Panc1 (cell line): ENCODE measurements at places on chromosomes 1 and 21.

DNA sequence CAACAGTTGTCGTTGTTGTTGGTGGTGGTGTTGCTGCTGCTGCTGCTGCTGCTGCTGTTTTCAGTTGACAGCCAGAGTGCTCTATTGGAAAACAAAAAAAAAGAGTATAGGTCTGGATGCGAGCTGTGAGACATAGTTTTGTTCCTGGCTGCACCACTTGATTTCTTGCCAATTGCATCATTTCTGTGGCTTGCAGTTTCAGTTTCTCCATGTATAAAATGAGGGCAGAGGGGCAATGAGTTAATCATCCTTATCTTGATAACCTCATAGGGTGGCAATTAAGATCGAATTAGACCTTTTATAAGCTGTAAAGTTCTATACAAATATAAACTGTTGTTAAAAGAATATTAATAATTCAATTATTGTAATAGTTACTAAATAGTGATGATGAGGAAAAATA lies 156.7 kb downstream of the DMRTA2 start:
- H3K4me3 ChIP-seq, result no peak overlapping the region
- no peak overlapping the region for H3K27ac ChIP-seq
- no peaks in the 10 kb centered on the region for H3K4me1 ChIP-seq
- DNase-seq, result no peak

- H3K36me3 ChIP-seq, result no peaks in the 10 kb centered on the region
- no peaks in the 10 kb centered on the region for H3K4me1 ChIP-seq
- H3K27ac ChIP-seq, result no peak overlapping the region
- H3K4me3 ChIP-seq, result no peak overlapping the region
- DNase-seq, result no peak
- peaks cover 3% of the 10 kb centered on the region for H3K27me3 ChIP-seq
These were observed 27.8 kb downstream of the DNM3 start for GRCh38 chr1:171869097-171869496.

DNA sequence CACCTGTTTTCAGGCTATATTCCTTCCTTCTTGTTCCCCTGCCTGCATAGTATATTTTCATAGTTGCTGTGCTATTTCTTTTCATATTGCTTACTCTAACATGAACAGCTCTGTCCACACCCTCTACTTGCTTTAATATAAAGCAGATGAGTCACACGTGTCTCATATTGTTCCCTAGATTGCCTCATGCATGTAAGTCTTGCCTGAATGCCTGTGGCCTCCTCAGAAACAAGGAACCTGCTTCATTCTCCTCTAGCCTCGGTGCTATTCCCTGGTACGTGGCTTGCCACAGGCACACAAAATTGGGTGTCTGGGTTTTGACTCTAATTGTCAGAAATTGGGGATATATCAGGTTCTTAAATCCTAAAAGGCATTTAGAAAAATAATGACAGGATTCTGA lies 16.5 kb upstream of the PKP1 start:
- H3K36me3 ChIP-seq, result no peaks in the 10 kb centered on the region
- no peak overlapping the region for H3K27ac ChIP-seq
- H3K4me1 ChIP-seq, result no peaks in the 10 kb centered on the region
- peak; percentile 88 for DNase-seq

- H3K27ac ChIP-seq, result no peak overlapping the region
- DNase-seq, result no peak
- H3K4me3 ChIP-seq, result no peak overlapping the region
- H3K36me3 ChIP-seq, result 0 out of 2 replicates have a peak, but pooled peaks cover 2% of the 10 kb centered on the region
- H3K4me1 ChIP-seq, result peaks cover 6% of the 10 kb centered on the region; the same call in 1 of the 2 replicates
These were observed 43.5 kb downstream of the RRAGC start for GRCh38 chr1:38815903-38816627.

- no peak overlapping the region for H3K4me3 ChIP-seq
- no peak for DNase-seq
- no peaks in the 10 kb centered on the region for H3K27me3 ChIP-seq
- H3K4me1 ChIP-seq, result no peaks in the 10 kb centered on the region
- no peaks in the 10 kb centered on the region for H3K36me3 ChIP-seq
- H3K27ac ChIP-seq, result no peak overlapping the region
These were observed 39.2 kb downstream of the HLX start for GRCh38 chr1:220918285-220918951.

DNA sequence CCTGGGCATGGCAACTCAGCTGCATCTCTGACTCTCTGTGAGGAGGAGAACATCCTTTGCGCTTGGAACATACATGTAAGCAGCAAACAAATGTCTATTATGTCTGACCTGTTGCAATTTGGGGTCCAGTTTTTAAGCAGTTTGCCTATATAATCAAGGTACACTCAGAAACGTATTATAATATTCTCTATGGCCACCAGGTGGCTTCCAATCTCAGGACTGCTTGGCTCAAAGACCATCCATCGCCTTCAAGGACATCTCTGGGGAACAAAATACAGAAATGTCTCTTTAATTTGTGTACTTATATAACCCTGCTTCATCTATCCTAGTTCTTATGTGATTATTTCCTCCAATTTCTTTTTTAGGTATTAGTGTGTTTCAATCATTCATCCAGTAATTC lies 227.2 kb downstream of the OLFM3 start:
- no peaks in the 10 kb centered on the region for H3K36me3 ChIP-seq
- no peak overlapping the region for H3K4me3 ChIP-seq
- DNase-seq, result no peak
- H3K4me1 ChIP-seq, result no peaks in the 10 kb centered on the region

DNA sequence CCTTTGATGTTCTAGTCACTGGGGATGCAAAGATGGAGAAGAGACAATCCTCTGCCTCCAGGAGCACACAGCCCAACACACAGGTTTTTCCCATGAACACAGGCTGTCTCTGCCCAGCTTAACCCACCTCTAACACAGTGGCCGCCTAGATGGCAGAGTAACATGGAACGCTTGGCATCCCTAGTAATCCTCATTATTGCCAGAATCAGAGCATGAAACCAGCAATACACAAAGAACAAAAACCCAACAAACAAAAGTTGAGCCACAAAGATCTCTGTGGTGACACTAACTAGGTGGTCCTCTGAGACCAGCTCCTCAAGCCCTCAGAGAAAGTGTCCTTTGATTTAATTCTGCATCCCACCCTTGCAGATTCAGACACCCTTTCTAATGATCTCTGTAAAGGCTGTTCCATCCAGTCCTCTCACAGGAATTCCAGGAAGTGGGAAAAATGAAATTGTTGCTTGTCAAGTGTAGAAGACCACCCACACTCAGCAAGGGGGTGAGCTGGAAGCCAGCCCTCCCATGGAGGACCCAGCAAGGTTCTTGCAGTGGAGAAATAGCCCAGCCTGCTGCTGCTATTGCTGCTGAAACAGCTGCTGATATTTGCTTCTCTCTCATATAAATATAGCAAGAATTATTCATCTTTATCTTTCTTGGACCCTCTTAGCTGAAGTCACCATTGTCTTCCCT lies 7.4 kb upstream of the ATP2B4 start:
- H3K27ac ChIP-seq, result no peak overlapping the region
- H3K27me3 ChIP-seq, result no peaks in the 10 kb centered on the region
- no peak for DNase-seq
- H3K4me3 ChIP-seq, result no peak overlapping the region
- H3K36me3 ChIP-seq, result no peaks in the 10 kb centered on the region

DNA sequence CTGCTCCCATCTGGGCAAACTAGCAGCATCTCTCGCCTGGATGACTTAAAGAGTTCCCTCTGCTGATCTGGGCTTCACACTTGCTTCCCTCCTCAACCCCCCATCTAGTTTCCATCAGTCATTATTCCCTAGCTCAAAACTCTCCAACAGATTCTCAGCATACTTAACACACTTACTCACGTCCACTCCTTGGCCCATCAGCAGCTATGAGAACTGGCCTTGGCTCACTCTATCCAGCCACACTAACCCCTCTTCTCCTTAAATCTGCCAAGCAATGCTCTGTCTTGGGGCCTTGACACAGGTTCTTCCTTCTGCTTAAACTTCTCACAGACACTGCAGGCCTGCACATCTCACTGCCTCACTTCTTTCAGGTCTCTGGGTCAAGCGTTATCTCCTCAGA lies 41.6 kb downstream of the GNG12 start:
- peak overlapping the region; percentile 10 for H3K27ac ChIP-seq
- no peak for DNase-seq
- H3K27me3 ChIP-seq, result no peaks in the 10 kb centered on the region
- no peaks in the 10 kb centered on the region for H3K36me3 ChIP-seq

DNA sequence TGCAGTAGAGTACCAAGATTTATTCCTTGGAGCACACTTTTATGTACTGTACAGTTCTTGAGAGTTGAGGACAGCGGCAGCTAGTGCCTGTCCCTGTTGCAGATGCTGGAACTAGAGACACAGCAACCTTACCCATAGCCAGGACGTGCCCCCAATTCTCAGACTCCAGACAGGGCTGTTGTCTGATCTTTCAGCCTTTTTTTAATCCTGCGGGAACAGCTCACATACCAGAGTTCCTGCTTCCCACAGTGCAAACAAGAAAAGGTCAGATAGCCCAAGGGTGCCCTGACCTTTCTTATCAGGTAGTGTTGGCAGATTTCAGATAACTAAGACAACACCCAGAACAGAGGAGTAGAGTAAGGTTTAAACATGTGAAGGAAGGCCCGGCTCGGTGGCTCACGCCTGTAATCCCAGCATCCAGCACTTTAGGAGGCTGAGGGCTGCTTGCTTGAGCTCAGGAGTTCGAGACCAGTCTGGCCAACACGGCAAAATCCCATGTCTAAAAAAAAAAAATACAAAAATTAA lies 78.5 kb downstream of the DOP1B start:
- no peaks in the 10 kb centered on the region for H3K4me1 ChIP-seq
- no peak overlapping the region for H3K4me3 ChIP-seq
- no peak for DNase-seq
- no peaks in the 10 kb centered on the region for H3K27me3 ChIP-seq
- no peak overlapping the region for H3K27ac ChIP-seq
- no peaks in the 10 kb centered on the region for H3K36me3 ChIP-seq

DNA sequence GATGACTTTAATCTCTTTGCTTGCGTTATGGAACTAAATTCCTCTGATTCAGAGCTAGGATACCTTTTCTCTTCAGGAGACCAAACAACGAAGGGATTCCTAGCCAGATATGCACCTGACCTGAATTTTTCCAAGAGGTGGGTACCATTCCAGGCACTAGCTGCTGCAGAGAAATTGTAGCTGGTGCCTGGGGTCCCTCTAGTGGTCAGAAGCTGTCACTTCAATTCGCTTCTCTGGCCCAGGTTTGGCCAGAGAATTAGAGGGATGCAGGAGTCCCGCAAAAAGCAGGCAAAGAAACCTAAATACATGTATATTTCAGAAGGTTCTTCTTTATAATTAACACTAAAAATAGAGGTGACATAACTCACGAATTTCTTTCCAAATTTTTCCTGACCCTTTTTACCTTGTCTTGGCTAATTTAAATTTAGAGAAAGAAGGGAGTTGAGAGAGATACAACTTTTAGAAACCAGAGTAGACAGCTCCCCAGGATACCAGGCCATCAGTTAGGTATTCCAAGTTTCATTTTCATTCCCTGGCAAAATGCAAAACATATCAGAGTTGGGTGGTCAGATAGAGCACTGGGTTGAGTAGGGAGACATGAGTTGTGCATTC lies 9.6 kb downstream of the ACKR1 start:
- no peak overlapping the region for H3K27ac ChIP-seq
- no peaks in the 10 kb centered on the region for H3K4me1 ChIP-seq
- H3K27me3 ChIP-seq, result peaks cover 3% of the 10 kb centered on the region
- no peak overlapping the region for H3K4me3 ChIP-seq

DNA sequence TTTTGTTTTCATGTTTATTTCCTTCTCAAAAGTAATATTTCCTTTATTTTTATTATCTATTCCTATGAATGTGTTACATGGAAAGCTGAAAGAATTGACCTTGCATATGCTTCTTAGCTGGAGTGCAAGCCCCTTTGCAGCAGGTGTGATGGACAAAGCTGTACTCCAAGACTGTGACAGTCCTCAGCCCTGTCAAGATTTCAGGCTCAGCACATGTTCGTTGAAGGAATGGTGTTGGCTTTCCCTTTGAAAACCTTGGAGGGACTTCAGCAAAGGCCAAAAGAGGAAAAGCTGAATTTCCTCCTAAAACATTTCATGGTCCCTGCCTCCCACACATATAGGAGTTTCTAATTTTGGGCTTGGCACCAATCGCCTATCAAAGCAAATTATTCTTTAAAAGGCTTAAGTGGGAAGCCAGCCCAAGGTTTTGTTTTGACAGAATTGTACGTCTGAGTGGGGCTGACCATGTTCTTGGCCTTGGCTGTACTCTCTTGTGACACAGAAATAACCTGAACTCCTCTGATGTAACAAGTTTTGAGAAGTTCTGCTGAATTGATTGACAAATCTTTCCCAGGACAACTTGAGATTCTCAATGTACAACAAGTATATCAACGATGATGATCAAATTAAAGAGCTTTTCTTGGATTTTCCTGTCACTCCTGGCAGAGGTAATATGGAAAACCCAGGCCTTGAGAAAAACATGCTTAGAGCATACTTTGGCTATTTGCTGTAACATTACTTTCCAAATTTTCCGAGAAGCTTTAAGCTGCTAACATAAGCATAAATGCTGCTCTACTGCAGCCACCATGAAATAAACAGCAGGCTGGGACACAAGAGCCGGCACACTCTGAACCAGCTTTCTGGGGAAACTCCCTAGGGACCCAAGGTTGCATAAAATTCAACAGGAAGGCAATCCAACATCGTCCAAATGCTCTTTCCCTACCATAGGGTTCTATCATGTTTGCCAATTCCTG lies 135.7 kb upstream of the ZNF648 start:
- H3K27me3 ChIP-seq, result no peaks in the 10 kb centered on the region
- no peaks in the 10 kb centered on the region for H3K4me1 ChIP-seq
- H3K4me3 ChIP-seq, result no peak overlapping the region
- no peak overlapping the region for H3K27ac ChIP-seq
- no peak for DNase-seq
